ENCODE measurements at places on chromosomes 16 and 17. TPM values are rescaled to one million over a fixed set of nuclear protein-coding genes. Genes with fewer than 3 reads are reported as not detected.
A peak's percentile ranks its signal among the peaks of the same experiment; 100 is the strongest.

The SLFN13 gene
- 4.6 TPM for total RNA-seq

The CA5A gene
- total RNA-seq, result 0.38 TPM

GRCh38 chr16:24896439-24896838, 50.7 kb downstream of the SLC5A11 start:
- DNase-seq, result no peak

DNA sequence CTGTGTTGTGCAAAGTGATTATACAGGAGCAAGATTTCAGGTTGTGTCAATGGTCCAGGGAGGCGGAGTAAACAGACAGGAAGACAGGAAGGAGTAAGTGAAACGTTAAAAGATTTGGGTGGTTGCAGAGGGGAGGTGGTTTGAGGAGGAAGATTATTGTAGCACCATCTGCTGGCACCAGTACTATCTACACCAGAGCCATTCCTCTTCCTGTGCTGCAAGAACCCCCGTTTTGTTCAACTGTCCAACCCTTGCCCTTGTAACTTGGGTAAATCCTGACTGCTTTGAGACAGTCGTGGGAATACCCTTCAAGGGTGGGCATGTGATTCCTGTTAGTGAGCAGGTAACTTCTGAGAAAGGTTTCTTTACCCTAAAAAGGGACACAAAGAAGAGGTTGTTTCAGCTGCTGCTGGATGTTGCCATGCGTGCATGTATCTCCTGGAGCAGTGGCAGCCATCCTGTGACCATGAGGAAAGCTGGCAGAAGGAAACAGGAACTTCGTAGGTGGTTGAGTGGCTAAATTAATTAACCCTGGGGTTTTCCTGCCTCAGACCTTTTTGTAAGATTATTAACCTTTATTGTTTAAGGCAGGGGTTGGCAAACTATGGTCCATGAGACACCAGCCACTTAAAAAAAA, 124.1 kb downstream of the PRKCA start:
- DNase-seq, result no peak

GRCh38 chr16:16042076-16042475, 92.7 kb downstream of the ABCC1 start:
- peak; percentile 27 for DNase-seq

- DNase-seq, result no peak
Observed at GRCh38 chr16:10949424-10949970, 5.1 kb downstream of the CLEC16A start.

DNA sequence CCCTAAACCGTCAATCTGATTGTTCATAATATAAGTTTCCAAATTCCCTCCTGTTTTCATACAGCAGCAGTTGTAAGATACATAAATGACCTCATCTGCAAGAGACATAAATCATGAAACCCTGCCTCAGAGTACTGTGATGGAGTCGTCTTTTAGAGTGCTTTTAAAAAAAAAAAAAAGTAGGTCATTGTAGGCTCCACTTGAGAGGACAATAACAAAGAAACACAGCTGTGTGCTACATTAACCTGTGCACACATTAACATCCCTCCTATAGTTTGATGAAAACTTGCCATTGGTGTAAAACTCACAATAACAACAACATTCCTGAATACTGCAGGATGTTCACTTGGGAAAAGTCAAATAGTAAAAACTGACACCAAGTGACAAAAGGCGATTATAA, 56.5 kb downstream of the XPO6 start:
- DNase-seq, result no peak

GRCh38 chr17:76076765-76077583, 2.0 kb upstream of the ZACN start:
- DNase-seq, result no peak

DNA sequence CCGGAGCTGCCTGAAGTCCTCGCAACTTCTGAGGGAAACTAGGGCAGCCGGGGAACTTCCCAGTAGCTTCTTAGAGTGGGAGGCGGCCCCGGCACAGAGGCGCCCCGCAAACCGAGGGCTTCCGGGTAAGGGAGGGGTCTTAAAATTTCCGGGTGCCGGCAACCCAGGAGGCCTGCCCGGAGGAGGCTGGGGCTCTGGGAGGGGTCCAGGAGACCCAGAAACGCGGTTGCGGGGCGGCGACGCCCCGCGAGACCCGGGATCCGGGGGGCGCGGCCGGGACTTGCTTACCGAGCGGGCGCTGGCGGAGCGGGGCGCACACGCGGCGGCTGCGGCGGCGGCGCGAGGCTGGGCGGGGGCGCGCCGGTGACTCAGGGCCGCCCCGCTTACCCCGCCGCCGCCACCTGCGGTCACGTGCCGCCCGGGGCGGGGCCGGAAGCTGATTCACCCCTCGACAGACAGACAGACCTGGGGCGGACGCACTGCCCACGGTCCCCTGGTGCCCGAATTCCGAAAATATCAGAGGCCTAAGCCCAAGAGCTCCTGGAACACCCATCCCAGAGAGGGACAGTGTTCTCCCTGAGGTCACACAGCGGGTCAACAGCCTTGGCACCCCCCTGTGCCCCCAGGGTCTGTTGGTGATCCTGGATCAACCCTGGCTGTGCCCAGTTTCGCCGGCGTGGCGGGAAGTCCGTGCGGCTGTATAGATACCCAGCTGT, at the start of gene FAM83G:
Gene FAM83G, minus strand, starts transcription at position 344 of the 716 bp plus-strand sequence. CDS start 723 bp downstream, outside the sequence.
- DNase-seq, result peak; percentile 58

The VAC14 gene
- 25.1 TPM for total RNA-seq

The MAPT gene
- total RNA-seq, result 33.1 TPM

The NPIPA2 gene
- total RNA-seq, result 0.51 TPM

DNA sequence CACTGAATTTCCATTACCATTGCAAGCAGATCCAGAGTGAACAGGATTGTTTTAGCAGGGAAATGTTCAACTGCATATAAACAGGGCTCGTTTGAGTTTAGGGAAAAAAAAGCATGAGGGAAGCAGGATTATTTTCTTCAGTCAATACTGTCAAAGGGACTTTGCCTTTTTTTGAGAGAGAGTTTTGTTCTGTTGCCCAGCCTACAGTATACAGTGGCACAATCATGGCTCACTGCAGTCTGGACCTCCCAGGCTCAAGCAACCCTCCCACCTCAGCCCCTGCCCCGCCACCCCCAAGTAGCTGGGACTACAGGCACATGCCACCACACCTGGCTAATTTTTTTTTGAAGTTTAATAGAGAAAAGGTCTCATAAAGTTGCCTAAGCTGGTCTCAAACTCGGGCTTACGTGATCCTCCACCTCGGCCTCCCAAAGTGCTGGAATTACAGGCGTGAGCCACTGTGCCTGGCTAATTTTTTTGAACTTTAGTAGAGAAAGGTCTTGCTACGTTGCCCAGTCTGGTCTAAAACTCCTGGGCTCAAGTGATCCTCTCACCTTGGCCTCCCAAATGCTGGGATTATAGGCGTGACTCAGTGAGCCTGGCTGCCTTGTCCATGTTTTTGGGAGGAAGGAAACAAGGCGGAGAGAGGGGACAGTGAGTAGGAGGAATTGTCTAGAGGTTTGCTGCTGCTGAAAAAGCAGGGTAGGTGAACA, 14.8 kb downstream of the PKD1L3 start:
- no peak for DNase-seq

The ZNF205 gene
- total RNA-seq, result 8.9 TPM

The FAM20A gene
- total RNA-seq, result 9.8 TPM

- no peak for DNase-seq
Observed at GRCh38 chr16:71296584-71297340, 7.6 kb upstream of the CMTR2 start.

DNA sequence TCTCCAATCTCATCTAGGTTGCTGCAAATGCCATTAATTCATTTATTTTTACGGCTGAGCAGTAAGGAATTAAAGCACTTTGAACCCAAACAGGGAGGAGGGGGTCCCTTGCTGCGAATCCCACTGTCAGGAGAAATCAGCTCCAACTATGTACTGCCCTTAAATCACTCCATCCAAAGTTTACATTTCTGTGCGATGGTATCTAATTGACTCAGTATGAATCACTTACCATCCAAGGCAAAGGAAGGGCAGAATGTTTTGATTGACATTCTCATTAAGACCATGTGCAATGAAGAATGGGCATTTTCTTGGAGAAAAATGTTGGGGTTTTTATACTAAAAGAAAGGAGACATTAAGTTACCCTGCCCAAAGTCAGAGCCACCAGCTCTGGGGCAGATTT, 47.7 kb upstream of the XYLT1 start:
- DNase-seq, result no peak

DNA sequence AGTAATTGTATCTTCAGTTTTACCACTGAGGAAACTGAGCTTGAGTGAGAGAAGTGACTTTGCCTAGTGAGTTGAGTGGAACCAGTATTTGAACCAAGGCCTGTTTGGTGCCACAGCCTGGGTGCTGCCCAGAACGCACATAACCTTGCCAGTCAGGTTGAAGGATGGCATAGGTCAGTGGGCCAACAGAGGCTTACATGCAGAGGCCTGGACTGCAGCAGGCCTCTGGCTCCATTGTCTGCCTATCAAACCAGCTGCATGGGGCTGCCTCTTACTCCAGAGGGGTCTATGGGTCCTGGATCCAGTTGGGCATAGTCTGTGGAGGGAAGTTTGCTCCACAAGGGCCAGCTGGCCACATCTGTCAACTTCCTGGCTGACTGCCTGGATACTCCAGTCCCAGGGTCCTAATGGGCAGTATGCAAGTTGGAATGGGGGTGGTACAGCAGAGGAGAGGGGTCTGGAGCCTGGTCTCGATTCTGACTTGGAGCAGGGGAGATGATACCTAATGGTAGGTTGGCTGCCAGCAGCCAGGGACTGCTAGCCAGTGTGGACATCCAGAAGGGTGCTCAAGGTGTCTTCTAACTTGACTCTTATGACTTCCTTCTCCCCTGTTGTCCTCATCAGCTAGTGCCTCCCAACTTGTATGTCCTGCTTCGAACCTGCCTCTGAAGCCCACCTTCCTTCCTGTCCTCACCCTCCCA, 11.1 kb upstream of the RNF112 start:
- no peak for DNase-seq

The QPRT gene
- 24.0 TPM for total RNA-seq

DNA sequence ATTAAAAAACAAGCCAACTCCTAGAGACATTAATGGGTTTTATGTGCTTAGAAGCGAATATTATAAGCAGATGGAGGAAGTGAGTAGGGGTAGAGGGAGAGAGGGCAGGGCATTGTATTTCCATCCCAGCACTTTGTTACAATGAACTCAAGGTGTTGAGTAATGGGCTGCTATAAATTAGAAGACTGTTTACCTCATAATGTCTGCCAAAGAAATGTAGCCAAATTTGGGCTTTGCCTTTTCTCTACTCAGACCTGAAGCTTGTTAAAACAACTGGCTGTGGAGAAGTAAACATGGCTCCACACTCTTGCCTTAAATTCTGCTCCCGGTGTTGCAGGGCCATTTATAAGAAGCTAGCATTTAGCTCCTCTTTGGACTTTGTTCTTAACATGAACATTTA, 134.7 kb downstream of the PMP22 start:
- DNase-seq, result no peak

GRCh38 chr17:74163271-74163821, 40.1 kb upstream of the RPL38 start:
- no peak for DNase-seq

GRCh38 chr17:71163813-71164122, 957.1 kb upstream of the SOX9 start:
- no peak for DNase-seq

DNA sequence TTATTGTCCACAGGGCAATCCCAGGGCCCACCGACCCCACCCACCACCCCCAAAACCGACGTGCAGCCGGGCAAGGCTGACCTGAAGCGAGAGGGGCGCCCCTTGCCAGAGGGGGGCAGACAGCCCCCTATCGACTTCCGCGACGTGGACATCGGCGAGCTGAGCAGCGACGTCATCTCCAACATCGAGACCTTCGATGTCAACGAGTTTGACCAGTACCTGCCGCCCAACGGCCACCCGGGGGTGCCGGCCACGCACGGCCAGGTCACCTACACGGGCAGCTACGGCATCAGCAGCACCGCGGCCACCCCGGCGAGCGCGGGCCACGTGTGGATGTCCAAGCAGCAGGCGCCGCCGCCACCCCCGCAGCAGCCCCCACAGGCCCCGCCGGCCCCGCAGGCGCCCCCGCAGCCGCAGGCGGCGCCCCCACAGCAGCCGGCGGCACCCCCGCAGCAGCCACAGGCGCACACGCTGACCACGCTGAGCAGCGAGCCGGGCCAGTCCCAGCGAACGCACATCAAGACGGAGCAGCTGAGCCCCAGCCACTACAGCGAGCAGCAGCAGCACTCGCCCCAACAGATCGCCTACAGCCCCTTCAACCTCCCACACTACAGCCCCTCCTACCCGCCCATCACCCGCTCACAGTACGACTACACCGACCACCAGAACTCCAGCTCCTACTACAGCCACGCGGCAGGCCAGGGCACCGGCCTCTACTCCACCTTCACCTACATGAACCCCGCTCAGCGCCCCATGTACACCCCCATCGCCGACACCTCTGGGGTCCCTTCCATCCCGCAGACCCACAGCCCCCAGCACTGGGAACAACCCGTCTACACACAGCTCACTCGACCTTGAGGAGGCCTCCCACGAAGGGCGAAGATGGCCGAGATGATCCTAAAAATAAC, 3.0 kb downstream of the SOX9 start:
- peak; percentile 32 for DNase-seq

DNA sequence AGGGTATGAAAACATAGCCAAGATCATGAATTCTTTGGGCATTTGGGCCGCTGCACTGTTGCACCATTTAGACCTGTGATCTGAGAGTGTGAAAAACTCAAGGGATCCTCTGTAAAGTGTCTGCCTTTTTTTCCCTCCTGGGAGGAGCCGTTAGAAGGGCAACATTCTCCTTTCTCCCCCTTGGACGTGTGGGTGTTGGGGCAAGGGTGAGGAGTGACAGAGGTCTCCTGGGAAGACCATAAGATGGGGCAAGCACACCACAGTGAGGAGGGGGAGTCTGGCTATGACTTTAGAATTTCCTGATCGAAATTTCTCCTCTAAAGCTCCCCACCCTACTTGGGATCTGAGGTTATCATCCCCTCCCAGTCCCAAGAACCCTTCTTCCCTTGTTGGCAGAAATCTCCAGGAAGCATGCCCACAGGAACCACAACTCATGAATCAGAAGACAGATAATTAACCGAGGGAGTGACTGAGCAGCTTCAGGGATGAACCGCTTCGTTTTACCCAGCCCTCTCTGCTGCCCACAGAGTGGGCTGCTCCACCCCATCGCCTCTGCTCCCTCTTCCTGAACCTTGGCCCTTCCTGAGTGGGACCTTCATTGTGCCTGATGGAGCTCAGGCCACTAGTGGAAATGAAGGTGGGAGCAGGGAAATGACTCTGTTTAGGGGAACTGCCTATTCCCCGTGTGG, 4.2 kb downstream of the ITGB3 start:
- DNase-seq, result no peak

DNA sequence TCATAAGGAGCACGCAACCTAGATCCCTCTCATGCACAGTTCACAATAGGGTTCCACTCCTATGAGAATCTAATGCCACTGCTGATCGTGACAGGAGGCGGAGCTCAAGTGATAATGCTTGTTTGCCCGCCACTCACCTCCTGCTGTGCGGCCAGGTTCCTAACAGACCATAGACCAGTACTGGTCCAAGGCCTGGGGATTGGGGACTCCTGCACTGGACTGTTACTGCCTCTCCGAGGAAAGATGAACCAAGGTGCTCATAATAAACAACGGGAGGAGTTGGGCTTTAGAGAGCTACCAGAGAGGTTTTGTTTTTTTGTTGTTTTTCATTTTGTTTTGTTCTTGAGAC, 58.2 kb downstream of the TK2 start:
- no peak for DNase-seq
